ENCODE measurements at places on chromosomes 11 and 22. TPM values are rescaled to one million over a fixed set of nuclear protein-coding genes. Genes with fewer than 3 reads are reported as not detected.

- no peak for DNase-seq
Observed at GRCh38 chr11:76578654-76579055, 91.9 kb downstream of the LRRC32 start.

DNA sequence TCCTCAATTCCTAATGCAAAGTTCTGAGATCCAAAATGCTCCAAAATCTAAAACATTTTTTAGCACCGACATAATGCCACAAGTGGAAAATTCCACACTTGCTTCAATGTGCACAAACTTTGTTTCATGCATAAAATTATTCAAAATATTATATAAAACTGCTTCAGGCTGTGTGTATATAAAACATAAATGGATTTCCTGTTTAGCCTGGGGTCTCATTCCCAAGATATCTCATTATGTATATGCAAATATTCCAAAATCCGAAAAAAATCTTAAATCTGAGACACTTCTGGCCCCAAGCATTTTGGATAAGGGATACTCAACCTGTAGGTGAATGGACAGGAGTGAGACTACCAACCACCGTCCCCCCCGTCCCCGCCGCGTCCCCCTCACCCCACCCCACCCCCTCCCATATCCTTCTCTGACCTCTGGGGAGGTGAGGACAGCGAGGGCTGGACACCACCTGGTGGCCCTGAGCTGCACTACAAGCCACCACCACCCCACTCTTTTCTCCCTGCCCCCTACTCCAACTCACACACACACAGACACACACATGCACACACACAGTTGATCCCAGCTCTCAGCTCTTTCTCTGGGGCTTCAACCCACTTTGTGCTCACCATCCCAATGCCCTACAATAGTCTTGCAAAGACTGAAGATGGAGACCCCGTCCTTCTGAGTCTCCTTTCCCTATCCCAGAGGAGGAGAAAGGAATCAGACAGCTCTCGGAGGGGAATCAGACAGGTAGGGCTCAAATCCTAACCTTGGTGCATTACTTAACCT, 101.0 kb downstream of the PDE2A start:
- peak; percentile 62 for DNase-seq

DNA sequence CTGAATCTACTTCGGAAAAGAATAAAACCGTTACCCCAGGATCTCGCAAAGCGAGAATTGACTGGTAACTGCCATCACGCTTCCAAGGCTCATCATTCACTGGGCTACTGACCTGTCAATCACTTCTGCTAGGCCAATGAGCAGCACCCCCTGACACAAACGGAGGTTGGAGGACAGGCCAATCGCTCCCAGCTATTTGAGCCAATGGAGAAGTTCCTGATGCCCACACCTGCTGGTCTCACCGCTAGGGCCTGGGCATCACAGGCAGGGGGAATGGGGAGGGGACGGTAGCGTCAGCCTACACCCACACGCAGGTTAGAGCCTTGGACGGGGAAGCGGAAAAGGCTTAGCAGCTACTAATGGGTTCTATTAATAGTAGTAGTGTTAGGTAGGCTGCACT, 56.7 kb upstream of the CHST1 start:
- DNase-seq = no peak

GRCh38 chr11:124751391-124751740, 689 bp downstream of the VSIG2 start:
- DNase-seq = no peak

ARL2 gene
- 96.6 TPM for total RNA-seq

PTPN5 gene
- total RNA-seq = not detected

DNA sequence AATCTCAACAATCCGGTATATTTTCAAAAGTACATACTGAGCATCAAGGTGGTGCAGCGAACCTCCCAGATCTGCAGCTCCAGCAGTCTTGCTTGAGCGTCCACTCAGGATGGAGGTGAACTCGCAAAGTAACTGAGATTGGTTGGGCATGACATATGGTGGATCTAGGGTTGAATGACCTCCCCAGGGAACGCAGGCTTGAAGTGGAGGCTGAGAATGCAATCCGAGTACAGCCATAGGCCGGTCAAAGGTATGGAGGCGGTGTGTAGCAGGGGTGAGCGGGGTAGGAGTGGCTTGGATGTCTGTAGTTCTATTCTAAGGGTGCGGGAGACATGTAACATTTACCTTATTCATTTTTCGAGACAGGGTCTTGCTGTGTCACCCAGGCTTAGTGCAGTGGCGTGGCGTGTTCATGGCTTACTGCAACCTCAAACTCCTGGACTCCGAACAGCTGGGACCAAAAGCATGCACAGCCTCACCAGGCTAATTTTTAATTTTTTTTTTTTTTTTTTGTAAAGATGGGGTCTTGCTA, 631 bp upstream of the C22orf39 start:
- peak; percentile 88 for DNase-seq

DNA sequence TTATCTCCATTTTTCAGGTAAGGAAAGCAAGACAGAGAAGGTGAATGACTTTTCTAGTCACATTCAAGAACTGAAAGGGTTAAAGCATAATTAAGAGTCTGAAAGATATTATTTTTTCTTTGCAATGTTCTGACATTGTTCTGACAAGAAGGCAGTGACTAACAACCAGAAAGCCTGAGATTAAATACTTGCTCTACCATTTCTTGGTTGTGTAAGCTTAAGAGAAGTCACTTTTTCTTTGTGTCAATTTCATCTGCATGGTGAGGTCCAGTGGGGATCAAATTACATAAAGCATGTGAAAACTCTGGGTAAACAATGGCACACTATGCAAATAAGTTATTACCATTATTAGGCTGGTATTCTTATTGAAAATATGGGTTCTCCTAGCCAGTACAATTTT, 73.7 kb downstream of the PHF21A start:
- DNase-seq = peak; percentile 10

DNA sequence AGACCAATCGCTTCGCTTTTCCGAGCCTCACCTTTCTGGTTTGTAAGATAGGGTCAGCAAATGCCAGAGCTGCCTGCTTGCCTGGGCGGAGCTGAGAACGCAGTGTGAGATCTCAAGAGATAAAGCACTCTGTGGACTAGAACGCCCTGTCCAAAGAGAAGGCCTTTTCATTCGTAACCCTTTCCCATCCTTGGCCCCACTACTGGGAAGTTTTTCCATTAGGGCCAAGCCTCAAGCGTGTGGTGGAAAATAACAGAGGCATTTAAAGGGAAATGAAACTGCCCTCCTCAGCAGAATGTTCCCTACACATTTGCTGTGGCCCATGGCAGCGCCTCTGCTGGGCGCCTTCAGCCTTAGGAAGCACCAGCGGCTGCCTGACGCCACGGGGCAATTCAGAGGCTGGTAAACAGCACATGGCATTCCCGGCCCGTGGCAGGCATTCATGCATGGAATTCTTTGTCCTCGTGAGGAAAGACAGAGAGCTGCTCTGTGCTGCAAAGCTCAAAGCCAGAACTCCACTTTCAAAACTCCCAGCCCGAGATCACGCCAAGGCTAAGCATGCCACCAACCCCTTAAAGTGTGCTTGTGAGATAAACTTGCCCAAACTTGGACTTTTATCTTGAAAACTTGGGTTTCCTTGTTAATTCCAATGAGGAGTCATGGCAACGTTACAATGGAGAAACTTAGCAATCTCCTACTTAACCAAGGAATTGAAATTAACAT, 38.1 kb downstream of the AHNAK start:
- DNase-seq = peak; percentile 91

OR8D4 gene
- not detected for total RNA-seq

DNA sequence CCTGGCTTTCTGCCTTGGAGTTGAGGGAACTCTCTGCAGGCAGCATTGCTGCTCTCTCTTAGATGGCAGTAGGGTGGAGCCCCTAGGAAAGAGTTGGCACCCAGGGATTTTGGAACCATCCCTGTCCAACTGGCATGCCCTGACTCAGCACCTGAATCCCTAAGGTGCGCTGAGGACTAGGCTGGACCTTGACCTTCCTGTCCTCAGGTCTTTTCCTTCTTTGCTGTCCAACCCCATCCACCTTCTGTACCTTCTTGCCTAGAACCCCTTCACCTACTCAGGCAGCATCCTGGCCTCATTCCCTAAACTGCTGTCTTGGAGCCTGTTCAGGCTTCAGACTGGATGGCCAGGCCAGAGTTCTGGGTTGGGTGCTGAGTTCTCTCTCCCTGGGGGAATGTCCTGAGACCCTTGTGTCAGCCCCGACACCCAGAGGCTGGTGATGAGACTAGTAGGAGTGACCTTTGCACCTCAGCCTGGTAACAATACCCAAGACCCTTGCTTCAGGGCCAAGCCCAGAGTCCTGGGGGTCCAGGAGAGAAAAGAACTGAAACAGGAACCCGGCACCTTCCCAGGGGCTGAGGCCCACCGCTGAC, 2.5 kb upstream of the POLD4 start:
- no peak for DNase-seq

LGALS12 gene
- not detected for total RNA-seq

GRCh38 chr11:19508165-19508564, 204.5 kb upstream of the NAV2 start:
- peak; percentile 26 for DNase-seq

PGM2L1 gene
- total RNA-seq = 4.6 TPM

DNA sequence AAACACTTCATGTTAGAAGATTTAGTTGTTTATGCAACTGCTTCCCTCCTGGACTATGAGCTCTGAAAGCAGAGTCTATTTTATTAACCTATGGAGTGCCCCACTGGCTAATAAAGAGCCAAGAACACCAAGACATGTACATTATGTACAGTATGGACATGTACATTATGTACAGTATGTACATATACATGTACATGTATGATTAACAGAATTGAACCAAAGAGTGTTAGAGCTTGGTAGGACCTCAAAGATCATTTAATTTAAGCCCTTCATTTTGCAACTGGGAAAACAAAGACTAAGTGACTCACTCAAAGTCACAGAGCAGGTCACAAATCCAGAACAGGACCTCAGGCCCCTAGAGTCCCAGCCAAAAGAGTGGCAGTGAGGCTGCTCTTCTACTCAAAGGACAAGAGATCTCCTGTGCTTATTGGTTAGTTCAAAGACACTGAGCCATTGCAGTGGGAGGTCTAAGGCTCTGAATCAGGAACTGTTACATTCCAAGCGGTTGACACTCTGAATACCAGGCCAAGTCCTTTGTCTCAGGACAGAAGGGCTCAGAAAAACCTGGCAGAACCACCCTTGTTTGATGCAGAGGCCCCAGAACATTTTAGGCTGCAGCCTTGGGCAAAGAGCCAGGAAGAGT, 103.8 kb downstream of the FAM168A start:
- peak; percentile 92 for DNase-seq

DNA sequence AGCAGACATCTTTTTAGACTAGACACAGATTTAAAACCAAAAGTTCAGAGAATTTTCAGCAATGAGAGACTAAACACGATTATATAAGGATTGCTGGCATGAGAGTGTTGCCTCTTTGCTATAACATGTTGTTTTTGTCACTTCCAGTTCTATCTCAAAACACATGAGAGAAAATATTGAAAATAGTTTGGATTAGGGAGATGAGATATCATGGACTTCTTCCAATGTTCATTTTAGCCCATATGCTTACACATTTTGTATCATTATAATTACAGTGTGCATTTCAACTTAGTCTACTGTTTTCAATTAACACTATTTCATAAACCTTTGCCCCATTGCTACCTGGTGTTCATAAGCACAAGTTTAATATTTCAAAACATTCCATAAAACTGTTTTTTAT, 175.9 kb upstream of the PGR start:
- DNase-seq = no peak
